Subcutaneous preadipocyte (primary cell): ENCODE measurements at places on chromosomes 16 and 17. TPM values are rescaled to one million over a fixed set of nuclear protein-coding genes. Genes with fewer than 3 reads are reported as not detected.

UMOD gene
- total RNA-seq: not detected in 2 replicates

C1QL1 gene
- under 0.01 and 0.20 TPM in 2 replicates for total RNA-seq

HAGH gene
- 14.7 and 24.3 TPM in 2 replicates for total RNA-seq

TPSG1 gene
- total RNA-seq: not detected in 2 replicates

CD300H gene
- total RNA-seq: not detected in 2 replicates

SCNN1G gene
- total RNA-seq: not detected in 2 replicates

TBC1D3K gene
- total RNA-seq: not detected in 2 replicates

CDIP1 gene
- 7.0 and 9.0 TPM in 2 replicates for total RNA-seq

CALB2 gene
- total RNA-seq: not detected in 2 replicates

MYH2 gene
- total RNA-seq: not detected in 2 replicates

NBR1 gene
- total RNA-seq: 64.3 and 79.2 TPM in 2 replicates

DPEP1 gene
- not detected in 2 replicates for total RNA-seq
